ENCODE measurements at places on chromosomes 13 and 19. TPM values are rescaled to one million over a fixed set of nuclear protein-coding genes. Genes with fewer than 3 reads are reported as not detected.

FXYD3 gene
- not detected for polyA plus RNA-seq

DNA sequence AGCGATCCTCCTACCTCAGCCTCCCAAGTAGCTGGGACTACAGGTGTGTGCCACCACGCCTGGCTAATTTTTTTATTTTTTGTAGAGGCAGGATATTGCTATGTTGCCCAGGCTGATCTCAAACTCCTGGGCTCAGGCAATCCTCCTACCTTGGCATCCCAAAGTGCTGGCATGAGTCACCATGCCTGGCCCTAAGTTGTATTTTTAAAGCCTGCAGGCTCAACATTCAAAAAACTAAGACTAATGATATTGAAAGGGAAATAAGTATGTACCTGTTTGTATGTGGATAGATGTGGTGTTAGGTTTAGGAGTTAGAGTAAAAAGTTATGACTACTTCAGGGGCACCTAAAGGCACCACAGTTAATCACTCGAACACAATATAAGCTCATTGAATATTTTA, 5.4 kb upstream of the IPO5 start:
- DNase-seq = no peak

- no peak for DNase-seq
Observed at GRCh38 chr13:28356561-28357021, 138.3 kb downstream of the FLT1 start.

DNA sequence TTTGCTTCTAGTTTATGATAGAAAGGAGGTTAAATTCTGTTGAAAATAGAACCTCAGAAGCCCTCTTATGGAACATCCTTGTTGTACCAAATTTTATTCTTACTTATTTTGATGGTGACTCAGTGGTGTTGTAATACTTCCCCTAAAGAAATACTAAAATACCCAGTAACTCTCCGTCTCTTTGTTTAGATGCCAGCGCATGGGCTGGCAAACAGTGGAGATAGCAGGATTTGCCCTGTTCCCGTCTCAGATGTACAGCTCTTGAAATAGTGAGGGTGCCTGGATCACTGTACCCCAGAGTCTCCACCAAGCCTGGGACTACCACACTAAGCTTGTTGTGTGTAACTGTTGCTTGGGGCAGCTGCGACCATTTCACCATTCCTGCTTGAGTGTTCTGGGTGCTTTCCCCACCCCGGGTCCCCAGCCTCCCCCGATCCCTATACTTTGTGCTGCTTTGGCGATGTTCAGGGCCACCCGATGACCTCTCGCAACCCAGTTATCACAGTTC, 67.0 kb upstream of the TEX29 start:
- no peak for DNase-seq

DNA sequence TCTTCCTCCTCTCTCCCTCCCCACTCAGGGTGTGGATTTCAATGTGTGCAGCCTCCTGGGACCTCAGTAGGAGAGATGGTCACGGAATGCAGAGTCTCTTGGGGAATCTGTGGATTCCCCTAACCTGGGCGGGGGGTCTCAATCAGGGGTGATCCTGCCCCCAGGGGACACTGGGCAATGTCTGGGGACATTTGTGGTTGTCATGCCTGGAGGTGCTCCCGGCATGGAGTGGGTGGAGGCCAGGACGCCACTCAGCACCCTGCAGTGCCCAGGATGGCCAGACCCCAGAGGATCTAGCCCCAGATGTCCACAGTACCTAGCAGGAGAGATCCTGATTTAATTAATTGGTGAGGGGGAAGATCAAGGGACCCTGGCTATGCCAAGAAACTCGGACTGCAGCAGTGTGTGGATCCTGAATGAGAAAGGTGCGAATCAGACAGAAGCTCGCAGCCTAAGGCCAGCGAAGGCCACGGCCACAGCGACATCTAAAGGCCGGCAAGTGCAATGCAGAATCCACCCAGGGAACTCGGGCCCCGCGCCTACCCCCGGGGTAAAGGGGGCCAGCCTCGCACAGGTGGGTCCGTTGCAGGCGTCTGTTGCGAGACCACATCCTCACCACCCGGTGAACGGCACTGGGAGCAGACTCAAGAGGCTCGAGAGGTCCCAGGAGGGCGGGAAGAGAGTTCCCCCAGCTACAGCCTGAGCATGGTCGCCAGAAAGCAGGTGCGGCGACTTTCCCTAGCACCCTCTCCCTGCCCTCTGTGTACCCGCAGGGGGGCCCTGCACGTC, 88.8 kb downstream of the GNG7 start:
- peak; percentile 78 for DNase-seq
